ENCODE measurements at places on chromosomes 3 and 15. TPM values are rescaled to one million over a fixed set of nuclear protein-coding genes. Genes with fewer than 3 reads are reported as not detected.

- DNase-seq = peak; percentile 75
These were observed 103.8 kb upstream of the IL12A start for GRCh38 chr3:159884661-159885402.

Gene AGBL1
- not detected for polyA plus RNA-seq

- DNase-seq = peak; percentile 9
These were observed 69.7 kb upstream of the TPM1 start for GRCh38 chr15:62972814-62973213.

Gene RABL3
- polyA plus RNA-seq = 2.6 TPM

- peak; percentile 87 for DNase-seq
These were observed 365.5 kb downstream of the SHQ1 start for GRCh38 chr3:72482589-72483321.

Gene TRIM71
- polyA plus RNA-seq = 0.02 TPM

DNA sequence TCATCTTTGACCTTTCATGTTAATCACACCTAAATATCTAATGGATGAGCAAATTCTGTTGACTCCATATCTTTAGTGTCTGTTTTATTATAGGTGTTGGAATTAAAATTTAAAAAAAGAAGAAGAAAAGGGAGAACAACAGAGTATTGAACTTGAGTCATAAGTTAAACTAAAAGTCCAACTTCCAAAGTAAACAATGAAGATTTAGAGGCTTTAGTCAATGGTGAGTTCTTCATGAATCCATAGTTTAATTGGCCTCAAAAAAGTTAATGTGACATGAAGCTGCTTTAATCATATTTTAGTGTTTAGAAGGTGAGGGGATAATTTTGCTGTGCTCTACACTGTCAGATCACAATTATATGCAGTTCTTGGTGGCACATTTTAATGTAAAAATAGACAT, 288.2 kb upstream of the RORA start:
- DNase-seq = no peak

Gene SPTBN5
- polyA plus RNA-seq = 12.0 TPM

Gene ST8SIA2
- polyA plus RNA-seq = 0.46 TPM

DNA sequence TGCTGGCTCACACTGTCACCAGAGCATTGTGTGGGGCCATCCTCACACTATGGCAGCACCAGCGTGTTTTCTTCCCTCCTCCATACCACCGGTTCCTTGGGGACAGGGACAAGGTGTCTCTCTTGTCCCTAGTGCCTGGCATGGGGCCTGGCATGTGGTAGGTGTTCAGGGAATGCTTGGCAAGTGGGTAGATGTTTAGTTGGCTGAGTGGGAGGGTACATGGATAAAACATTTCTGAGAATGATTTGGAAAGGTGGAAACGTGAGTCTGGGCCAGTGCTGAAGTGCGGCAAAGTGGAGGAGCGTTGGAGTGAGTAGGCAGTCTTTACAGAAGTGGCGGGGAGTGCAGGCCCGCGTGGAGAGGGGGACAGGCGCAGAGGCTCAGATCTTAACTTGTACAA, 15.0 kb downstream of the SNAPC5 start:
- no peak for DNase-seq

- no peak for DNase-seq
These were observed 87.0 kb upstream of the NECTIN3 start for GRCh38 chr3:110984456-110985250.

DNA sequence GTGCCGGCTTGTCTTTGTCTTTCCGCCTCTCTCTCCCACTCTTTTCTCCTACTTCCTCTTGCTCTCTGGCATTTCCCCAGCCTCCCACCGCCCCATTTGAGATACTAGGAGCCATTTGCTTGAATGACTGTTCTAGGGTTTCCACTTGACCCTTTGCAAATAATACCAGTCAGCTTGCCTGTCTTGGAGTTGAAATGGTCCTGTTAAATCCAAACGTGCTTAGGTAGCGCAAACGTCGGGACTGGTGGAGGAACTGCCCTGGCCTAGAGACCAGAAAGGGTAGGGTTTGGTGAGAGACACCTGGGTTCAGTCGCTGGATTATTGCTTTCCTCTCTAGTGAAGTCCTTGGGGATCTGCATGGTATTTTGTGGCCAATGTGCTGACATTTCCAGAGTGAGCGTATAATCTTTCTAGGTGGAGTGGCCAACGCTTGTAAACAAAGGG, 10.6 kb downstream of the ZIC1 start:
- no peak for DNase-seq

DNA sequence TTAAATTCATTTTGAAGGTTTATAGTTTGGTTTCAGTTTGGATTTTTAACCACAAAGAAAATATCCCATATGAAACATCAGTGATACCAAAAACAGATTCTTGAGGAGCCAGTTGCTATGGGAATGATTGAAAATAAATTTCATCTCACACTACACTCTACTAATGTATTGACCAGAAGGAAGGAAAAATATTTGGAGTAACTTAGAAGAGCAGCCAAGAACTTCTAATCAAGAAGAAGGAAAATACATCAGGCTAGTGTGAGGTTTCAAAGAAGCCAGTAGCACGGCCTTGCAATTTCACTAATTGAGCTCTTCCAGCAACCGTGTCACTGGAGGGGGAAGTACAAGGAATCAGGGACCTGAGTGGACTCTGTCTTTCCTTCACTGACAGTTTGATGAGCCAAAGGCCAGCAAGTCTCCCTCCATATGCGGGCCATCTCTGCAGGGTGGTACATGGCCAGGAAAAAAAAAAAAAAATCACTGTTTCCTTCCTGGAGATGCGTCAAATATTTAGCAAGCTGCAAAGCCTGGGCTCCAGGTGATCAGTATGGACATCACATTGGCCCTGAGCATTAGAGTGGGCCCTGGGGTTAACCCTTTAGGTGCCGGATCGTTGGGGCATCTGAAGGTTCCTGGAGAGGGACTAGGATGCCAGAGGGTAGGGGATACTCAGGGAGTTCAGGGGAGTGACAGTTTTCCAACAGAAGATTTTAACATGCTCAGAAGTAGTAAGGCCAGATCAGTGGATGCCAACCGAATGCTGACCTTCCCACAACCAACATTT, 37.1 kb downstream of the SLC12A8 start:
- DNase-seq = no peak

DNA sequence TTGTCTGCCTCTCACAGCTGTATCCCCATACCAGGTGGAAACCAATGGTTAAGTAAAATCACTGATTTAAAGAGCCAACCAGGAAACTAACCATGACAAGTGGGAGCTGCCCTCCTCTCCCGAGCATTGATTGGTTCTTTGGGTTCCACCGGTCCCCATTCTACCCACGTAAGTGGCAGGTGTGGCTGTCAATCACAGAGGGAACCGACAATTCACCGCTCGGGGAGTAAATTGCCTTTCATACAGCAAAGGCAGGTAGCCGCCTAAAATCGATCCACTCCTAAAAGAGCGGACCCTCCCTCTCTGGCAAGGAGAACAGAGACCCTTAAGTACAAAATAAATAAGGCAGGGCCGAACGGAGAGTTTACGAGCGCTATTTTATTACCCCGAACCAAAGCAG, 1.2 kb downstream of the ERC2 start:
- peak; percentile 96 for DNase-seq

- peak; percentile 67 for DNase-seq
These were observed 342.8 kb downstream of the ERC2 start for GRCh38 chr3:56125358-56126005.

DNA sequence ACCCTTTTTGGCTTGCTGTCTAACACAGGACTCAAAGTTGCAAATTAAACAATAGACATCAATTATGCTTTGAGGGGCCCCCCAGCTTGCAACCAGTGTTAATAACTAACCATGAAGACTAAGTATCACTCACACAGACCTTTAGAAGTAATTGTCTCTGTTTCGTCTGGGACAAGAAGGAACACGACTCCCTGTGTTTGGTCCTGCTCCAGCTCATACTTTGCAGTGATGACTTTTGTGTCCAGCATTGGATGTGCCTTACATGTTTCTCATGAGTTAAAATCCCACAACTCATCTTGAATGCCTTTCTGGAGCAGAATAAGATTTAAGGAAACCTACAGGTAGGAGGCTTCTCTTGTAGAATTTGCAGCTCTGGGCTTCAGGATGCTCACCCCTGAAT, 53.1 kb downstream of the GMNC start:
- DNase-seq = no peak

DNA sequence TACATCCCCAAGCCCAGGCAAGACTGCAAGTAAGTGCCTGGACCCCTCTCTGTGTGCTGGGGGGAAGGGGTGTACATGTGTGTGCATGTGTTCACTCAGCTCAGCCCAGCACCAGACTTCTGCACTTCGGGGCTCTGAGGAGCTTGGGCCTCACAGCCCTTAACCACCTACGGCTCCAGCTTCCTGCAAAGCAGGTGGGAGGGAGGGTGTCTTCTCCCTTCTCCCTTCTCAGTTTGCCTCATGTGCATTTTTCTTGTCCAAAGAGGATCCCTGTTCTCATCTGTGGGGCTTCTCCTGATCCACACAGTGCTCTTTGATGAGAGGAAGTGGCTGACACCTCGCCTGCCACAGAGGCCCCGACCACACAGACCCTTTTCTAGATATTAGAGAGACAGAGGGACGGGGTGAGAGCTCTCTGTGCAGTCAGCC, 69.3 kb downstream of the MESD start:
- no peak for DNase-seq

Gene CLDN1
- 0.16 TPM for polyA plus RNA-seq

GRCh38 chr3:167466966-167467365, 6.9 kb downstream of the SERPINI2 start:
- DNase-seq = no peak

Gene ZNF619
- polyA plus RNA-seq = 2.3 TPM

DNA sequence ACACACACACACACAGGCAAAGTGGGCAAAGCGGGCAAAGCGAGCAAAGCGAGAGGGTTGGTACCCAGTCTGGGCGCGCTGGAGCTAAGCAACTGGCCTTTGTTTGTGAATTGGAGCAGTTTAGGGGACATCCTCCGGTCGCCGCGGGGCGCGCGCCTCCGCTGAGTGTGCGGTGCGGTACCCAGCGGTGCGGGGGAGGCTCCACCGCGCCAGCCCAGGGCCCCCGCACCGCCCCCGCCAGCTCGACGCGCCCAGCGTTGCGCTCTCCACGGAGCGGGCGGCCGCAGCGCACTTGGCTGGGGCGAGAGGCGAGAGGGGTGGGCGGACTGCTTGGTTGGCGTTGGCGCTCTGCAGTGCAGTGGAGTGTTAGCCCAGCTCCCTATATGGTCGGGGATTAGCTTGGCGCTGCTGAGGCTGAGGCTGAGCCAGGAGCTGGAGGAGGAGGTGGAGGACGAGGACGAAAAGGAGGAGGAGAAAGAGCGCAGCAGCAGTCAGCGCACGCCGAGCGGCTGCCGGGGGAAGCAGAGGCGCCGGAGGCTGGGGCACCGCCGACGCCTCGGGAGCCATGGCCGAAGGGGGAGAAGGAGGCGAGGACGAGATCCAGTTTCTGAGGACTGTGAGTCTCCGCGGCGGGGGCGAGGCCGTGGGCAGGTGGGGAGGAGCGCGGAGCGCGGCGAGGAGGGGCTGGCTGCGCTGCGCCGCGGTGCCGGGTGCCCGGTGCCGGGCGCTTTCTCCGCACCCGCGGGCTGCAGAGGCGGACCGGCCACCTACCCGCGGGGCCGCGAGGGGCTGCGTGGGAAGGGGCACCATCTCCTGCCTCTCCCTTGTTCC, at the start of gene RYR3:
Gene RYR3 (plus strand): TSS at position 487 of the 831 bp plus-strand sequence. CDS start 79 bp downstream, at position 566.
- no peak for DNase-seq

DNA sequence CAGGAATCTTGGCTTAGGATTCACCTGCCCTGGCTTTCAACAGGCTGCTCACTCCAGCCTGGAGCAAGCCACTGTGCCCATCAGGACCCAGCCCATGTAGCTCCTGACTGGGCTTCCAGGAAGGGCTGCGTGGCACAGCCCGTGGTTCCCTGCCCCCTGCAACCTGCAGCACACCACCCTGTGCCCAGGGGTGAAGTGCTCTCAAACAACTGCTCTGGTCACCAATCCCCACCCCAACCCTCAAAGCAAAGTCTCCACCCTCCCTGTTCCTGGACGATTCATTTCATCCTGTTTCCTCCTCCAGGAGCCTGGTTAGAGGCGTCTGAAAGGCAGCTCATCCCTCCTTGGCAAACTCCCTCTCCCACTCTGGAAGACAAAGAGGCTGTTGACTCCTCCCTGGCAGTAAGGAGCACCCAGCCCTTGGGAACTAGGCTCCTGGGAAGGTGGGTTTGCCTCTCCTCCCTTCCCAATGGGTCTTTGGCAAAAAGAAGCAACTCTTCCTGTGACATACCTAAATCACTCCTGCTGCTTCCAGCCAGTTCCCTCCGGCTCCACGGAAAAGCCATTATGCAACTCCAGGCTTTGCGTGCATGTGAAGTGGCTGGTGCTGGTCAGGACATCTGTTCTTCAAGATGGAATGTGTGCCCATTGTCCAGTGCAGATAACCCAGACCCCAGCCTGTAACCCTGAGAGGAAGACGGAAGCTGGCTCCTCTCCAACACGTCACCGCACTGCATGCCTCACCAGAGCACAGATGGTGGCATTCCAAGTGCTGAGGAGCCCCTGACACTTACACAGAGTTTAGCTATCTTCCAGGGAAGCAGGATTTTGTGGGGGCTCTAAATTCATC, 29.1 kb upstream of the VIPR1 start:
- DNase-seq = peak; percentile 92

- DNase-seq = peak; percentile 41
These were observed 27.0 kb upstream of the CAPN3 start for GRCh38 chr15:42332331-42332730.

- peak; percentile 72 for DNase-seq
These were observed 23.6 kb downstream of the SETD5 start for GRCh38 chr3:9420850-9421549.

- no peak for DNase-seq
These were observed 109.8 kb downstream of the RPL22L1 start for GRCh38 chr3:170760174-170760526.
